ENCODE measurements at places on chromosomes 1 and 21. TPM values are rescaled to one million over a fixed set of nuclear protein-coding genes. Genes with fewer than 3 reads are reported as not detected.

The CDK18 gene
- total RNA-seq, result 0.23 TPM

The ATP1A4 gene
- not detected for total RNA-seq

The PRELP gene
- total RNA-seq, result not detected

The LDLRAD1 gene
- total RNA-seq, result not detected

The DPT gene
- total RNA-seq, result not detected

The S100A9 gene
- total RNA-seq, result not detected

The MPL gene
- total RNA-seq, result not detected

DNA sequence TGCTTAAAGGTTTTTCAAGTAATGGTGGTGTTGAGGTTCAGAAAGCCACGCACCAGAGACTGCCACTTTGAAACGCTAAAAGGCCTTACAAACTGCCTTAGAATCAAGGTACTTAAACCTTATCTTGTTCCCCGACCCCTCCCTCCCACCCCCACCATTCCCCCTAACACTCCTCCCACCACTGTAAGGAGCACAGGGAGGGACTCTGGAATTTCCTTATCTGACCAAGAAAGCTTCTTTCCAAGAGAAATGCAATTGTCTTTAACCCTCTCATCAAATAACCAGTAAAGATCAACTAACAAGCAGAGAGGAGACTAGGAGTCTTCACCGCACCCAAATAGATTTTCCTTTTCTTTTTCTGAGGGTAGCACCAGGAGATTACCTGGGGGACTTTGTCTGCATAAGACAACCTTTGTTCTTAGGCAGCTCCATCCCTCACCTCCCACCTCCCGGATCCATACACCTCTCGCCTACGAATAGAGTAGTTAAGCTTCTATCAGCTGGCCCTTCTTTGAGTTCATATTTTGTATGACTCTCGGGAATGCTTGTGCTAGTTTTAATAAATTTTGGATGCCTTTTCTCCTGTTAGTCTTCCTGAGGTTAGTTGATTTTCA, 137.7 kb upstream of the ADGRL2 start:
- no peaks in the 10 kb centered on the region for H3K36me3 ChIP-seq
- H3K4me1 ChIP-seq, result no peaks in the 10 kb centered on the region
- DNase-seq, result no peak
- no peaks in the 10 kb centered on the region for H3K27me3 ChIP-seq

GRCh38 chr1:155277902-155278688, 832 bp downstream of the HCN3 start:
- DNase-seq, result peak; percentile 93
- no peaks in the 10 kb centered on the region for H3K27me3 ChIP-seq
- H3K4me1 ChIP-seq, result peaks cover 20% of the 10 kb centered on the region
- peaks cover 1% of the 10 kb centered on the region for H3K36me3 ChIP-seq

GRCh38 chr1:200150721-200151120, 123.2 kb downstream of the NR5A2 start:
- H3K27ac ChIP-seq, result peak overlapping the region; percentile 66
- no peaks in the 10 kb centered on the region for H3K27me3 ChIP-seq
- no peaks in the 10 kb centered on the region for H3K36me3 ChIP-seq
- H3K4me1 ChIP-seq, result peaks cover 49% of the 10 kb centered on the region
- H3K4me3 ChIP-seq, result peak overlapping the region; percentile 53

GRCh38 chr1:233695901-233696300, 82.0 kb downstream of the KCNK1 start:
- DNase-seq, result no peak
- H3K4me3 ChIP-seq, result no peak overlapping the region
- H3K4me1 ChIP-seq, result no peaks in the 10 kb centered on the region
- H3K27me3 ChIP-seq, result peaks cover 5% of the 10 kb centered on the region
- H3K27ac ChIP-seq, result no peak overlapping the region
- no peaks in the 10 kb centered on the region for H3K36me3 ChIP-seq

DNA sequence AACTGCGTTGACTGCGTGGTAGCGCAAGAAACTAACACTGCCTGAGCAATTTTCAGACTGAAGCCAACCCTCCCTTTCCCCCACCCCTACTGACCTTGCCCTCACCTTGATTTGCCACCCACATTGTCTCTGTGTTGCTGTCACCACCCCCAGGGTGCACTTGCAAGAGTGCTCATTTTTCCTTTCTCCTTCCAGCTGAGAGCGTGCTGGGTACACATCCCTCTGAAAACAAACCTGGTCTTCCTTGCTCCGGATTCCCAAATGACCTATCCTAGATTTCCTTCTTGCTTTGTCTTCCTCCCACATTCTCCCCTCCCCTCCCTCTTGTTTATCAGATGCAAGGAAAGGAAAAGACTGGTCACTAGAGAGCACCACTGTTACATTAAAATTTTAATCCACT, 24.2 kb downstream of the MPZ start:
- peaks cover 22% of the 10 kb centered on the region for H3K27me3 ChIP-seq
- no peaks in the 10 kb centered on the region for H3K4me1 ChIP-seq
- H3K36me3 ChIP-seq, result no peaks in the 10 kb centered on the region
- DNase-seq, result no peak

- DNase-seq, result no peak
- peaks cover 5% of the 10 kb centered on the region for H3K4me1 ChIP-seq
- H3K4me3 ChIP-seq, result no peak overlapping the region
- H3K27me3 ChIP-seq, result peaks cover 4% of the 10 kb centered on the region
- H3K27ac ChIP-seq, result no peak overlapping the region
These were observed 7.2 kb upstream of the GUCA2B start for GRCh38 chr1:42145764-42146625.

DNA sequence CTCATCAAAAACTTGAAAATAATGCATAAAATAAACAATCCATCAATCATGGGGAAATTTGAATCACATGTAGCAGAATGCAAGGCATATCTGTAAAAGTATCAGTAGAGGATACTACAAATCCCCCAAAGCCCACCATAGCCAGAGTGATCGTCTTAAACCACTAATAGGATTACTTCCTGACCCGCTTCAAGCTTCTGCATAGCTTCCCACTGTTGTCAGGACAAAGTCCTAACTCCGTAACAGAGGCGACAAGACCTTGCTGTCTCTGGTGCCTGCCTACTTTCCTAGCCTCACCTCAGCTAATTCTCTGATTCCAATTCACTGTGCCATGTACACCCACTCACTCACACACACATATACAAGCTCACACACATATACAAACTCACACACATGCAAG, 161.2 kb upstream of the NFIA start:
- H3K4me1 ChIP-seq, result no peaks in the 10 kb centered on the region
- no peaks in the 10 kb centered on the region for H3K36me3 ChIP-seq
- peaks cover 2% of the 10 kb centered on the region for H3K27me3 ChIP-seq
- H3K4me3 ChIP-seq, result no peak overlapping the region
- no peak overlapping the region for H3K27ac ChIP-seq
- no peak for DNase-seq

GRCh38 chr1:197770243-197770642, 5.0 kb downstream of the DENND1B start:
- peaks cover 61% of the 10 kb centered on the region for H3K4me1 ChIP-seq
- H3K36me3 ChIP-seq, result peaks cover 34% of the 10 kb centered on the region
- H3K27ac ChIP-seq, result no peak overlapping the region
- no peaks in the 10 kb centered on the region for H3K27me3 ChIP-seq
- H3K4me3 ChIP-seq, result no peak overlapping the region

DNA sequence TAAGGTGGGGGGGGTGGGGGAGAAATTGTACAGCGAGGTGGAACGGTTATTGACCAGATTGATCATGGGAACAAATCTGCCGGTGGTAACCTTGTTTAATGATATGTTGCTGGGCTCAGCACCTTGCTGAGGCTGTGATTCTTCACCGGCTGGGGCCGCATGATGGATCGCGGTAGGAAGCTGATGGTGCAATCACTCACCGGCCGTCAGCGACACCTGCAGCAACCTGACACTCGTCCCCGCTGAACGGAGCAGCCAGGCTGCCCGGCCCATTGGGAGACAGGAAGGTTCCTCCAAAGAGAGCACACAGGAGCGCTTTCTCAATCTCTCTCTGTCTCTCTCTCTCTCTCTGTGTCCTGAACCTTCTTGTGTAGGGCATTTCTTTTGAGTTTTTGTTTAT, 128.5 kb upstream of the RRP15 start:
- DNase-seq, result no peak
- no peak overlapping the region for H3K27ac ChIP-seq
- H3K27me3 ChIP-seq, result peaks cover 22% of the 10 kb centered on the region
- H3K4me1 ChIP-seq, result no peaks in the 10 kb centered on the region
- H3K4me3 ChIP-seq, result no peak overlapping the region
- H3K36me3 ChIP-seq, result no peaks in the 10 kb centered on the region

DNA sequence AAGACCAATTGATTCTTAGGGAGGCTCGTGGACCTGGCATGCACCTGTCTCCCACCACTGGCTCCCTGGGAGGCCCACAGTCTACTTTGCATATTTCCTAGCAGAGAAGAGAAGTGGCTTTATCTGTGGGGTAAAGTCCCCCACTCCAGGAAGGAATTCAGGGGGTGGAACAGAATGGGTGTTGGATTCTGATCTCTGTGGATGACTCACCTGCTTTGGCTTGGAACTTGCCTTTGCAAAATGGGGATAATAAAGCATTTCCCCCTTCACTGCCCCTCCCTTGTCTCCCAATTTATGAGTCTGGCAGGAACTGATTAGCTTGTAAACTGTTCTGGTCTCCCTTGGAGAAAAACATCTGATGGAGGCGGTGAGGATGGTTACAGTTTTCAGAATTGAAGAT, 21.2 kb upstream of the OTUD3 start:
- no peak overlapping the region for H3K27ac ChIP-seq
- no peaks in the 10 kb centered on the region for H3K36me3 ChIP-seq
- H3K27me3 ChIP-seq, result peaks cover 17% of the 10 kb centered on the region
- no peaks in the 10 kb centered on the region for H3K4me1 ChIP-seq

- H3K4me3 ChIP-seq, result peak overlapping the region; percentile 89
- no peak for DNase-seq
- peaks cover 11% of the 10 kb centered on the region for H3K27me3 ChIP-seq
These were observed 108.7 kb downstream of the LTN1 start for GRCh38 chr21:28883931-28884330.

DNA sequence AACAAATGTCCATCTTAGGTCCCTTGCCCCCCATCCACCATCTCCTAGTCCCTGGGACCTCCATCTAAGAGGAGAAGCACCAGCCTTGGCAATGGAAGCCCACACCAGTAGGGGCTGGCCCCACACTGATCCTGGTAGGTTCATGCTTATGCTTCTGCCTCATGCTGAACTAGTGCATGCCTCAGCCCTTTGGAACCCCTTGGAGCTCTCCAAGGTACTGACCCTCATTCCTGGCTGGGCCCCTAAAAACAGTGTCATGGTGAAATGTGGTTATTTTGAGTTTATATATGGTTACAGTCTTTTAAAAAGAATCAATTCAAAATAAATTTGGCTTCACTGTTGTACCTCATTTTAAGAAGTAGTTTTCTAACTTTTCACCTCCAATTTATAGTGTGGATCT, 108.3 kb downstream of the HIVEP3 start:
- H3K27me3 ChIP-seq, result no peaks in the 10 kb centered on the region
- H3K4me1 ChIP-seq, result peaks cover 70% of the 10 kb centered on the region
- peaks cover 6% of the 10 kb centered on the region for H3K36me3 ChIP-seq
- H3K27ac ChIP-seq, result peak overlapping the region; percentile 49
- peak; percentile 88 for DNase-seq

DNA sequence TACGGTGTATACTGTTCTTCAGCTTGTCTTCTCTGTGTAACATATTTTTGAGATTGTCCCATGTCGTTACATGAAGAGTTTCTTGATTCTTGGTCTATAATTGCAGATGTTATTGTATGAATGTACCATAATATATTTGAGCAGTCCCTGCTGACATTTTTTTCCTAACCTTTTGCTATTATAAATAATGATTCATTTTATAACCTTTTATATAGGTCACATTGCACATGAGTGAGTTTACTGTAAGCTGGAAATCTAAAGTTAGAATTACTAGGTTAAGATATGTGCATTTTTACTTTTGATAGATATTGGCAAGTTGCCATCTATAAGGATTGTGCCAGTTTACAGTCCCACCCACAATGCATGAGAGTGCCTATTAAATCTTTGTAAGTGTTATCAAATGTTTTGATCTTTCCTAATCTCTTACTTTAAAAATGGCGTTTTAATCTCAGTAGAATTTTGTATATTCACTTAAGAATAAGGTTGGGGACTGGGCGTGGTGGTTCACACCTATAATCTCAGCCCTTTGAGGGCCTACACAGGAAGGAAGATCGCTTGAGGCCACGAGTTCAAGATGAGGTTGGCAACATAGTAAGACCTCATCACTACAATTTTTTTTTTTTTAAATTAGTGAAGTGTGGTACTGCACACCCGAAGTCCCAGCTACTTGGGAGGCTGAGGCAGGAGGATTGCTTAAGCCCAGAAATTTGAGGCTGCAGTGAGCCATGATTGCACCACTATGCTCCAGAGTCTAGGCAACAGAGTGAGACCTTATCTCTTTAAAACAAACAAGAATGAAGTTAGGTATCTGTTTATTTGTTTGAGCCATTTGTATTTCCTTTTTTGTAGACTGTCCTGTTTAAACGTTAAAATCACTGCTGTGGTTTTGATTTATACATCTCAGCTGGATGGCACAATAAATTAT, 36.5 kb downstream of the ZMYM1 start:
- no peaks in the 10 kb centered on the region for H3K4me1 ChIP-seq
- no peak for DNase-seq
- H3K4me3 ChIP-seq, result no peak overlapping the region
- H3K27me3 ChIP-seq, result peaks cover 3% of the 10 kb centered on the region

- no peak overlapping the region for H3K4me3 ChIP-seq
- peaks cover 3% of the 10 kb centered on the region for H3K27me3 ChIP-seq
- H3K27ac ChIP-seq, result no peak overlapping the region
- H3K36me3 ChIP-seq, result no peaks in the 10 kb centered on the region
These were observed 43.4 kb upstream of the GJB5 start for GRCh38 chr1:34711485-34711884.

GRCh38 chr1:200372885-200373181, 37.0 kb downstream of the ZNF281 start:
- peaks cover 8% of the 10 kb centered on the region for H3K4me1 ChIP-seq
- no peaks in the 10 kb centered on the region for H3K36me3 ChIP-seq
- no peak overlapping the region for H3K27ac ChIP-seq
- no peak overlapping the region for H3K4me3 ChIP-seq
